Purkinje cell (primary cell): ENCODE measurements at places on chromosomes 12 and 14. TPM values are rescaled to one million over a fixed set of nuclear protein-coding genes. Genes with fewer than 3 reads are reported as not detected.

IRAK3 gene
- polyA plus RNA-seq, result 2.1 and 2.6 TPM in 2 replicates

FITM1 gene
- polyA plus RNA-seq, result not detected in 2 replicates

C14orf39 gene
- not detected in 2 replicates for polyA plus RNA-seq

IL23A gene
- polyA plus RNA-seq, result not detected in 2 replicates

ZFHX2 gene
- 1.7 and 2.7 TPM in 2 replicates for polyA plus RNA-seq

DPF3 gene
- polyA plus RNA-seq, result 5.0 and 7.3 TPM in 2 replicates

TSHR gene
- 2.9 TPM in 1 of 2 replicates, not detected in the other for polyA plus RNA-seq
